CD4-positive, alpha-beta T cell (primary cell): ENCODE measurements at places on chromosomes 16 and 17.

- no peak for DNase-seq
These were observed 5.7 kb upstream of the METTL9 start for GRCh38 chr16:21593530-21594289.

DNA sequence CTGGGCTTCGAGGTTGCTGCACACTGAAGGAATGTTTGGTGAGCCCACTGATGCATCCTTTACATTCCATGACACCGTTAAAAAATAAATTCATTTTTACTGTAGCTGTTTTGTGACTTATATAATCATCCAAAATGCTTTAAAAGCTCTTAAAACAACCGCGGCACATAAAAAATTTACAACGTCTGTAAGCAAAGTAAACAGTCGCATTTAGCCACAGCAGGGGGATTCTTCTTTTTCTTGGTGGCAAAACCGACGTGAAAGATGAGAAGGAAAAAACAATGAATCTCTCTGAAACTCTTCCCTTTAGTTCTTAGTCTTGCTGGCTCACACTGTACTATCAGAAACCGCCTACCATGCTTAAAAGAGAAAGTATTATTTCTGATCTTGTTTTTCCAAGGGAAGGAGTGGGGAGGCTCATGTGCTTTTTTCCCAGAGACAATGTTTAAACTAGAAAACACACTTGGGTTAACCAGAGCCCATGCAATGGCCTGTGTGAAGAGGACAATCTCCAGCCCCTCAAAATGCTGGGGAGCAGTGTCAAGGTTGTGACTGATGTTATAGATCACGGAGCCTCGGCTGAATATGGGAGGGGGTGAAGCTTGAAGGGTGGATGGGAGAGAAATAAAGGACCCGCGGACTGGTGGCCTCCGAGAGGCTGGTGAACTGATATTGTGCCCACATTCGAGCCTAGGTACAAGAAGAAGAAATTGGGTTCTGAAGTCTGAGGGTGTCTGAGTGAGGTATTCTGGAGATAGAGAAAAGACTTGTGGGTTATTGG, 91.1 kb downstream of the IRF8 start:
- DNase-seq: no peak

GRCh38 chr17:41529491-41529915, 1.4 kb upstream of the KRT19 start:
- DNase-seq: no peak

DNA sequence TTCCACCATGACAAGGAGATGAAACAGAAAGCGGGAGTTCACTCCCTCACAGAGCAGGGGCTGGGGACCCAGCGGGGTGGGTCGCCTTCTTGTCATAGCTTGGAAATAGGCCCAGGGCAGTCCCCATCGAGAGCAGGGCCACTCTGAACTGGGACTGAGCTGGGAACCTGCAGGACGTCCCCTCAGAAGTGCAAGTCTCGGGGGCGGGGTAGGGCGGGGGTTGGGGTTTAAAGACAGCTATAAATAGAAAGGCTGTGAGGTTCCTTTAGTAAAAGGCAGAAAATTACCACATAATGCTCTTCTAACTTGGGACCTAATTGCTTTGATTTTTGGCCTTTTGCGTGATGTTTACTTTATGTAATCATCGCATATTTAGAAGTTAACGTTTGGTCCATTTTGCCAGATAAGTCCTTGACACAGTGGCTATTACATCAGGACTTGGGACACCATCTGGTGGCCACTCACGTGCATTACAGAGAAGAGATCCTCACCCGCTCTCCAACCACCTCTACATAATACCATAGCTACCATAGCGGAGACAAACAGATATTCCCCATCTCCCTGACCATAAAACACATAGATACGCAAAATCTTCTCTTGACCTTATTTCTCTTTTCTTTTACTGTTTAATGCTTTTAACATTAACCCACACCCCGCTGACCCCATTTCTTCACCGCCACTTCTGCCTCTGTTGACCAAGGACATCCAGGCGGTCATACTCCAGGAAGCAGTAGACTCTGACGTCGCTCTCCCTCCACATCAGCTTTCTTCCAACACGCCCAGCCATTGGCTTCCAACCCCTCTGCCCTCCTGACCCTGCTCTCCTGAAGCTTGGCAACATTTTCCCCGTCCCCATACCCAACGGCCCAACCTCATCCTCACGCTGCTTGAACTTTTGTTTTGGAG, 27.5 kb upstream of the PIK3R6 start:
- peak; percentile 42 for DNase-seq

GRCh38 chr17:44324092-44324570, 492 bp downstream of the SLC25A39 start:
- no peak for DNase-seq

DNA sequence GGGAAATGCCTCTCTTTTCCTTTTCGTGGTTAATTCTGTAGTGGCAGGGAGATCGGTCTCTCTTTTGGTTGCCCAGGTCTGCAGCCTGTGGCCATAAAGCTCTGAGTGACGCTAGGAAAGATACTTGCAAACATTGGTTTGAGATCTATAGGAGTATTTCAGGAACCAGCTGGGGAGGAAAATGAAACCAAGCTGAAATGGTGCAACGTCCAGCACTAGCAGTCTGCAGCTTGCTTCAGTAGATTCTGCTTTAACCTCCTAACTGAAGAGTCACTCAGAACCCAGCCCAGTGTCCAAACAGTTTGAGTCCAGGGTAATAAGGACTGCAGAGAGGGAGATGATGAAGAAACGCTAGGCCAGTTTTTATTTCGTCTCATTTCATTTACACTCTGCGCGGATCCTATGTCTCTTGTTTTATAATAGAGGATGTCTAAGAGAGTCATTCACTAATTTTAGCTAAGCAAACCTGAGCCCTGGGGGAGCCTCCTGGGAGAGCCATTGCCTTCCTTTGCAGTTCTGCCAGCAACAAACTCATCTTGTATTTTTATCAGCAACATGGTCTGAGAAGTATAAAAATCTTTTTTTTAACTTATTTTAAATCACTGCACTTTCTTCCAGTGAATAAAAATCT, 12.0 kb downstream of the SP2 start:
- no peak for DNase-seq

GRCh38 chr16:46607529-46607928, 13.7 kb downstream of the SHCBP1 start:
- peak; percentile 63 for DNase-seq

- no peak for DNase-seq
These were observed 64.8 kb downstream of the CACNG1 start for GRCh38 chr17:67109111-67109510.

GRCh38 chr16:66873685-66874055, 6.6 kb upstream of the PDP2 start:
- DNase-seq: no peak

- no peak for DNase-seq
These were observed 2254.6 kb downstream of the TP53TG3F start for GRCh38 chr16:35713762-35714650.
